ENCODE measurements at places on chromosomes 12 and 14.

GRCh38 chr14:37284760-37285159 lies 87.0 kb downstream of the MIPOL1 start:
- no peak for DNase-seq

DNA sequence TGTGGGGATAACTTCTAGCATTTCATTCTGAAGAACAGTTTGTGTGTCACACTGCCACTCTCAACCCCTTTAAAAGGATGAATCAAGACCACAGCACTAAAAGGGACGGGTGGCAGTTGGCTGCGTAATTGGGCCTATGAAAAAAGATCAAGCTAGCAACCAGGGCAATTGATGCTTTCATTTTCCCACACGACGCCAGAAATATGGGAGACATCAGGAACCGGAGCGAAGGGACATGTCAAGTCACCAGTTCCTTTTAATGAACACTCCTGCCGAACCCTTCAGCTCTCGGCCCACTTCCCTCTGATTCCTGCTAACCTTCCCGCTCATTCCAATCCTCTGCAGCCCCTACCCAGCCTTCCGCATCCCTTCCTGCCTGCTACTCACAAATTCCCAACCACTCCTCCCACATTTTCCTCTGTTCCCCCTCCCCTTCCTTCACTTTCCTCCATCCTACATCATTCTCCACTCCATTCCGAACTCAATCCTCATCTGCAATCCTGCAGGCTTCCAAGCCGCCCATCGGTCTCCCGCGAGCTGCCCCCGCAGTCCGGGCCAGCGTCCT lies 753 bp downstream of the CSRNP2 start:
- DNase-seq: no peak

GRCh38 chr12:119157978-119158377 lies 20.8 kb upstream of the HSPB8 start:
- no peak for DNase-seq

DNA sequence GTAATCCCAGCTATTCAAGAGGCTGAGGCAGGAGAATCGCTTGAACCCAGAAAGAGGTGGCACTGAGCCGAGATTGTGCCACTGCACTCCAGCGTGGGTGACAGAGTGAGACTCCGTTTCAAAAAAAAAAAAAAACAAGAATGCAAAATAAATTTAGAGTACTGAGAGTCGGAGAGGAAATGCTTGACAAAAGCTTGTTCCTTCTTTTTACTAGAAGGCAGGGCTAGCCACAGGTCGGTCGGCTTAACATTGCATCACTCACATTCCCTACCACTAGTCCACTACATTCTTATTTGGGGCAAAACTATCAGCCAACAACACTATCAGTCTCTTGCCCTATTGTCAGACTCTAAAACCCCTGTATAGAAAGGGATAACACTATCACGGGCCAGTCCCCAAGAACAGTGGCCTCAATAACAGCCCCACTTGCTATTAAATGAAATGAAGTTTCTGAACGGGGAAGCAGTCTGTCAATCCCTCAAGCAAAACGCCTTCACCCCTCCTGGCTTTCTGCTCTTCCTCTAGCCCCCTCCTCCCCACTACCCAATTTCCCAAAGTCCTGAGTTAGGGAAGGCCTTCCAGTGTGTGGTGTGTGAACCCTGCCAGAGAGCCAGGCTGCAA lies 1.0 kb downstream of the RNF41 start:
- DNase-seq: no peak

DNA sequence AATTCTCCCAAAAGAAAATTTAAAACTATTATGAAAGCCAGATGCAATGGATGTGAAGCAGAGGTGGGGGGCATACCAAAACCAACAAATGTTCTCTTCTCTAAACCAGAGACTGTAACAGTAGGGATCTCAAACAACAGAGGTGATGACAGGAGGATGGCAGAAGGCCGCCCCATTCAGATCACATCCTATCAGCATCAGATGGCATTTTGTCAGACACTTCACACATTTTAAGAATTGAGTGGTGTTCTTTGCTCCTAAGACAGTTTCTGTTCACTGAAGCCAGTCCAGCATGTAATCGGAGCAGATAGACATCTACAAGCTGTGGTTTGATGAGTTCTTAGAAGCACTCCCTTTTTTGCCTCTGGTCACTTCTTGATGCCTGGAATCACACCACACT lies 59.6 kb upstream of the SRRM4 start:
- DNase-seq: no peak

DNA sequence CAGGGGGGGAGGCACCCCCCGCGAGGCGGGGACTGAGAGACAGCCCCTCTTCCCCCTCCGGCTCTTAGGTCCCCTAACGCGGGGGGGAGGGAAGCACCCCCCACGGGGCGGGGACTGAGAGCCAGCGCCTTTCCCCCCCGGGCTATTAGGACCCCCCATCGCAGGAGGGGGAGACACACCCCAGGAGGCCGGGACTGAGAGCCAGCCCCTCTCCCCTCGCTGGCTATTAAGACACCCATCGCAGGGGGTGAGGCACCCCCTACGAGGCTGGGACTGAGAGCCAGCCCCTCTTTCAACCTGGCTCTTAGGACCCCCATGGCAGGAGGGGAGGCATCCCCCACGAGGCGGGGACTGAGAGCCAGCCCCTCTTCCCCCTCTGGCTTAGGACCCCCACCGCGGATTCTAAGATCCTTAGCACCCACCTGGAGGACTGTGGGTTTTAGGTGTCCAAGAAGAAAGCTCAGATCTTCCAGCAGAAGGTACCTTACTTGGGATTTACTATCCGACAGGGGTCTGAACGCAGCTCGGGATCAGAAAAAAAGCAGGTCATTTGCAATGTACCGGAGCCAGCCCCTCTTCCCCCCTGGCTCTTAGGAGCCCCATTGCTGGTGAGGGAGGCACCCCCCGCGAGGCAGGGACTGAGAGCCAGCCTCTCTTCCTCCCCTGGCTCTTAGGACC lies 197.8 kb upstream of the PZP start:
- no peak for DNase-seq

DNA sequence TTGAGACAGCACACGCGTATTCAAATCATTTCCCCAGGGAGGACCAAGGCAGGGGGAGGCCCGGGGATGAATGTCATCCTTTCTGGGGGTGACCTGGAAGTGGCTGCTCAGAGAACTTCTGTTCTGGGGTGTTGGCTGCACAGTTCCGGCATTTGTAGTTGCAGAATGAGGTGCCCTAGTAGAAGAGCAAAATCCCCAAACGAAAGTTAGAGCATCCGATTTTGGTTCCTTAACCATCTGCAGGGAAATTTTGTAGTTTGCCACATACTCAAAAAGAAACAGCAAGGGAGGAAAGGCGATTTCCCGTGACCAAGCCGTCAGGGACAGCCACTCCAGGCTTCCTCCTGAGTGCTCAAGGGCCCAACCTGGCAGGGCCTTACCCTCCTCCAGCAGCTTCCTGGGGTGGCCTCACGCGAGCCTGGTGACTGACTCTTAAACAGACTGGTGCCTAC lies 13.0 kb upstream of the TRAF3 start:
- no peak for DNase-seq

DNA sequence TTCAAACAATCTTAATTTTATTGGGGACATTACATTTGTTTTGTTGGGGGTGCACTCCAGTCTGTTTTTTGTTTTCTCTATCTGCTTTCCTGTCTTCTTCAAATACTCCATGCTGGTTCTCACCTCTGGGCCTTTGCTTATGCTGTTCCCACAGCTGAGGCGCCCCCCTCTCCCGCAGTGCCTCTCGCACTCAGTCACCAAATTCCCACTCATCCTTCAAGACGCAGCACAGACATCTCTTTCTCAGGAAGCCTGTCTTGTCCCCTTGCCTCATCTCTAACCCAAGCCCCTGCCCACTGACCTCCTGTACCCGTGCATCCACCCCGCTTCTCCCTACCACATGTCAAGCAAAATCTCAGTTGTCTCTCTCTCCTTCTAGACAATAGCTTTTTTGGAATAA lies 43.7 kb upstream of the PRMT8 start:
- DNase-seq: no peak

DNA sequence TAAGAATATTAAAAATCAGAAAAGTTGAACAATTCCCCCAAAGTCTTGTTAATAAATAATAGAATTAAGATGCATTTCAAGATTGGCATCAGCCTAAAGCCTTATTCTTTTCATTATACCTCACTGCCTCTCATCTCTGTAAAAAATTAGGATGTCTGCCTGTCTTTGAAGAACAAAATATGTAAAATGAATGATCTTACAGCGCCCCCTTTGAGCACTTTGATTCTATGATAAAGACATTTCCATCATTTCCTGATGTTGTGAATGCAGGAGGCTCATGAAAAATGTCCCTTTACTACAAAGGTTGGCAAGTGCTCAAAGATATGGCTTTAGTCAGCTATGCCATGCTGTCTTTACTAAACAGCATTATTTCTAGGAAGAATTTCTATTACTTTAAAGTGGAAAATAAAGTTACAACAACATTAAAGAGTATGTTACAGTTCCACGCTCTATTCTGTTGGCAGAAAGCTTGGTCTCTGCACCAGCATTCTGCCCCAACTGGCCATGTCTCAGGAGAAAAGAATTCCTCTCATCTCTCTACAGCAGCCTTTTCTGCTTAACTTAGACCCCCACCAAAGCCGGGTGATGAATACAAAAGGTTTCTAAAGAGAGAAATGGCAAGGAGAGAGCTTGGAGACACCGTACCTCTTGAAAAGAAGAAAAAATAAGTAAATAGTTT lies 95.1 kb downstream of the LLPH start:
- no peak for DNase-seq

DNA sequence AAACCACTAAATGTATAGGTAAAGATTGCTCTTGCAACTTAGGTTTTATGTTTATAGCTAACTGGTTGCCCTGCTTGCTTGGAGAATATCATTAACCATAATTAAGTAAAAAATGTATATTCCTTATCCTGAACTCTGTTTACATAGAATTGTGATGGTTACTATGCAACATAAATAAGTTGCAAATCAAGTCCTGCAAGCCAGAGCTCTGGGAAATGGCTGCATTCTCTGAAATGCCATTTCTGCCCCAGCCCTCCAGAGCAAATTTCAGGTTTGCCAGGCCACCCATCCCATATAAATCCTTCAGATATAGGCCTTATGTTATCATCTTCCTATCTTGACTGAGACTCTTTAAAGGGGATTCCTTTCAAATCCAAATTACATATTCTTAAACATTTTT lies 118.4 kb upstream of the MYF6 start:
- DNase-seq: no peak

DNA sequence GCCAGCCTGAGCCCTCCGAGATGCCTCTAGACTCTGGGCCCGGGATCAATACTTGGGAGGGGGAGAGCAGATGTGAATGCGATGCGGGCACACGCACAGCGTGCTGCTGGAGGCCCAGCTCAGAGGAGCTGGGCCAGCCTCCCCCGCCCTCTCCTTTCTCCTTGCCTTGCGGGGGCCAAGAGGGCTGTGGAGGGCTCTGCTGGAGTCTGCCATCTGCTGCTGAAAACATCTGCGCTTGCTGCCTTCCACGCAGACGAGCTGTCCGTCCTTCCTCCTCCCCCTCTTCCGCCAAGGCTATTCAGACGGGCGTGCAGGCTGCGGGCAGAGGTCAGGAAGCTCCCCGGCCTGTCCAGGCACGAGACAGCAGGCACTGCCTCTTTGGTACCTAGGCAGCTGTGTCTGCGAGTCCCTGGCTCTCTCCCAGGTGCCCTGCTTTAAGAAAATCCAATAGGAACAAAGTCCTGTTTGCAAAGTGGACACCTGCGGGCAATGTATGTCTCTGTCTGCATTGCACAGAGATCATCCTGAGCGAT lies 75.2 kb downstream of the SPRING1 start:
- DNase-seq: no peak

- DNase-seq: no peak
Observed at GRCh38 chr14:29895591-29896083, 32.0 kb downstream of the PRKD1 start.

DNA sequence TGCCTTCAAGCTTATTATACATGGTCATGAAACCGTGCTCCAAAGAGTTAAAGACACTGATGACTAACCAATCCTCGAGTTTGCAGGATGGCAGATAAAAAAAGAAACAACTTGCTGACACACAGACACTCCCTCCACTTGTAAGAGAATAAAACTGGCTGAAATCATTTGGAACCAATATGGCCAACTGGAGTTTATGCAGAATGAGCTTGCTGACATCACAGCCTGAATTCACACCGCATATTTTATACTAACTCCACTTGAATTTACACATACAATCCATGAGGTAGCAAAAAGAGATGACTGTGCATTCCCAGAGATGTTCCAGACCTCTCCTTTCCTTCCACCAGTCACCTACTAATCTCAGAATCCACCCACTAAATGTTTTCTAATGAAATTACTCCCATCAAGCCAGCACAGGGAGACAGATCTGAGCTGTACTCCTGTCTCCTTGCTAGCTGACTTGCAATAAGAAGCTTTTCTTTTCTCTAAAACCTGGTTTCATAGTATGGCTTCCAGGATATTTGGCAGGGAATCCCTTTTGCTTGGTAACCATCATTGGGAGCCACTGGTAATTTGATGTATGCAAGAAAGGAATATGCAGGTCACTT lies 15.8 kb upstream of the PTPRR start:
- no peak for DNase-seq

GRCh38 chr12:85296362-85296761 lies 16.3 kb downstream of the ALX1 start:
- DNase-seq: no peak

GRCh38 chr14:83342590-83342989 lies 1808.9 kb upstream of the SEL1L start:
- DNase-seq: no peak

GRCh38 chr12:5247144-5247543 lies 184.8 kb upstream of the NTF3 start:
- no peak for DNase-seq

GRCh38 chr12:70876952-70877351 lies 43.6 kb downstream of the PTPRR start:
- no peak for DNase-seq

DNA sequence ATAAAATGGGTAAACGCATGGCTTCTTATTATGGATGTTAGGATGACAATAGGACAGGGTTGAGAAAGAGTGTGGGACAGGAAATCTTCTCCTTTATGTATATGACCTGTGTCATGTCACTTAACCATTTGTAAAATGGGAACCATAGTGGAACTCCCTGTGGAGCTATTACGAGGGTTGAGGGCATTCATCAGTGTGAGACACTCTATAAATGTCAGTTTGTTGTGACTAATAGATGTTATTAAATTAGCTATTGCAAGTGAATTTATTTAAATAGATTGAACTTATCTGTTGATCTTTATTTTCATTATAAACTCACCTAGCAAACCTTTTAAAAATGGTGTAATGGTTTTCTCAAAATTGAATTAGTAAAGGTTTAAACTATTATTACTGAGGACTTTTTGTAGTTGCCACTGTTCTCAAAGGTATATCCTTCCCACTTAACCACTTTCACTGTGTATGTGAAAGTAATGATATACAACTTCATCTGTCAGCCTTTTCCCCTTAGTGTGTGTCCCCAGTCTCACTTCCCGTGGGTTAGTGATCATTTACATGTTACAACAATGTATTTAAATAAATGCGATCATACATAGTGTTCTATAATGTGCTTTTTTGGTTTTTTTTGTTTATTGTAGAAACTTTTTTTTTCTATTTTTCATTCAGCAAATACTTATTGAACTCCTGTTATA lies 17.1 kb downstream of the HELB start:
- DNase-seq: no peak

DNA sequence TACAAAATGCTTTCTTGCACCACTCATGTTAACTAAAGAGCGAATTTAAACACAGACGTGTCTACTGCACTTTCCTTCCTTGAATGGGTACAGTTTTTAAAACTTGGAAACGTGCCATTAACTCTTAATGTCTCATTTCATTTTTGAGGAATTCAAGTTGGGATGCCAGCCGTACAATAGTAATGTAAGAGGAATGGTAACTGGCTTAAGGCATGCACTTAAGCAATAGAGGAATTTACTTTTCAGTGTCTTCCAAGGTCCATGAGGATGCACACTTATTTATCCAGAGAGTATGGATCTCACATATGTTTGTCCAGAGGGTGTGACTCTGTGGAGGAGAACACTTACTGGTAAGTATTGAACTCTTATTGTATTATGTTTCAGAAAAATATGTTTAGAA lies 52.9 kb downstream of the PPP4R4 start:
- no peak for DNase-seq

All from stimulated activated CD8-positive, alpha-beta memory T cell treated with anti-CD3 and anti-CD28 coated beads, Interleukin-2, amount 100 ng/mL, for 1 hour (primary cell).